ENCODE measurements at places on chromosomes 2 and 18.

- no peak for DNase-seq
These were observed 6.0 kb downstream of the POU3F3 start for GRCh38 chr2:104859766-104860450.

- no peak for DNase-seq
These were observed 250.1 kb upstream of the VRK2 start for GRCh38 chr2:57796527-57796926.

- DNase-seq = no peak
These were observed 2.4 kb downstream of the GAREM1 start for GRCh38 chr18:32468147-32468845.

DNA sequence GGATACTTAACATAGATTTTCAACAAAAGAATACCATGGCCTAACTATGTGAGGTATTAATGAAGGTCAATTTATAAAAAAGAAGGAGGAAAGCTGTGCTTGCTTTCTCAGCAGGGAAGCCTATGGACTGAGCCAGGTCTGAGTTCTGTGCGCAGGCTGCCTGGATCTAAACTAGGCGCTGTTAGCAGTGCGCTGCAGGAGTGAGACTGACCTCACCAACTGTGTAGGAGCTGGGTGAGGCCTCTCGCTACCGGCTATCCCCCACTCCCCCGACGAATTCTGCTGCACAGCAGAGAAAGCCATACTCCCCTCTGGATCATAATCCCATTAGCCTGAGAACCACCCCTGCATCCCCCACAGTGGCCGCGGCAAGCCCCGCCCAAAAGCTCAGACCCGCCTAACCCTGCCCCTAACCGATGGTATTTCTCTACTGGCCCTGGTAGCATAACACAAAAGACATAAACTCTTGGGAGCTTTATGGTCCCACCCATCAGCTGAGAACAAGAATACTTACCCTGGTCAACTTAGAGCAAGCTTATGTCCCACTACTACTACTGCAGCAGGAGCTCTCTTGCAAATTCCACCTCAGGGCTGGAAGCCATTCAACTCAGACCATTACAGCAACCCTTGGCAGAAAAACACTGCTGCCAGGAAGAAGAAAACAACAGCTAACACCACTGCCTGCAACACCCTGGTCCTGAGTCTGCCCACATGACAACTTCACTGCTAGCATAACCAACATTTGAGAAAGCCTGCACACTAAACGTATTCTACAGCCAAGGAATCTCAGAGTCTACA is 28.0 kb downstream of the SULT1C2 start:
- DNase-seq = no peak

DNA sequence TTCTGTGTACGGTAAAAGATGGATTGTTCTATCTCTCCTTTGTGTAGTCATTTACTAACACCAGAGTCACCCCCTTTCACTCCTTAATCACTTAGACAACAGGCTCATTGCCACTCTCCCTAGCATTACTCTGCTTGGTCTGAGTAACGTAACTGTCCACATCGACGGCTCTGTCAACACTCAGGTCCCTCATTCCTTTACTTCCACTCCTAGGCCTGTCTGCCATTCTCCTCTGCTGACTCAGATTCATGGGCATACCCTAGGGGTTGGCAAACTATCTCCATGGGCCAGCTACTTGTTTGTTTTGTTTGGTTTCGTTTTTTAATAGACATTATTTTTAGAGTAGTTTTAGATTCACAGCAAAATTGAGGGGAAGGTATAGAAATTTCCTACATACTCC is 243.9 kb downstream of the NR4A2 start:
- peak; percentile 4 for DNase-seq

DNA sequence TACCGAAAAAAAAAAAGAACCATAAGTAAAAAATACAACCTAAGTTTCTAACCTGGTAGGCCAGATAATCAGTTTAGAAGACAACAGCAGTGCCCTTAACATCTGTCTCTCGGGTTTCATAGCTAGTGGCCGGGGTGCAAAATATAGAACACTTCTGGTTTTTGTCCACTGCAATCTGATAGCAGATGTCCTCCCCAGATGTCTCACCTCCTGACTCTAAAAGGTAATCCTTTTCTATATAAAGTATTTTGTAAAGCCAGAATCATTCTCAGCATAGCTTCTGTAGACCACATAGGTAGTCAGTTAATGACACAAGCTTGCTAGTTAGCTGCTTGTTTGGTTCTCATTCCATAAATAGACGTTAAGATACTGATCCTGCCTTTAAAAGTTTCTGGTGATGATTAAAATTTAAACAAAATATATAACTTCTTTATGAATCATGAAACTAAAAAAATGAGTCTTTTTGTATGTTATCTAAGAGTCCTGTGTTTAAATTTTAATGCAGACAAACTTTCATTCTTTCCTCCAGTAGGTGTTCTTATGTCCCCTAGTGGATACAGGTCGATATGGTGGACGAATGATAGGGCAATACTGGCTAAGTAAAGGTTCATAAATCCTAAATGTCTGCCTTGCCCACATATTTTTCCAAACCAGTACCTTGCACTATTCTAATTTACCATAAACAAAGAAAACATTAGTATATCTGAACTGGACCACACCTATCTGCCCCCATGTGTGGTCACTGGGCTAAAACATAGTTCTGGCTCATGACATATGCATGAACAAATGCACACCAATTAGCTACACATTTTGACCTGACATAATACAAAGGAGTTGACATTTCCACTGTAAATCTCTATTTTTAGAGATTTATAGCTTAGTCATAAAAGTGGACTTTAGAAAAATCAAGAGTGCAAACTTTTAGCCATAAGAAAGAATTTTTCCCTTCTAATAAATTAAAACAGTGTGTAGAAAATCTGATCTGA is 171.0 kb downstream of the SRBD1 start:
- DNase-seq = no peak

- no peak for DNase-seq
These were observed 34.0 kb downstream of the HAT1 start for GRCh38 chr2:171956135-171956825.

DNA sequence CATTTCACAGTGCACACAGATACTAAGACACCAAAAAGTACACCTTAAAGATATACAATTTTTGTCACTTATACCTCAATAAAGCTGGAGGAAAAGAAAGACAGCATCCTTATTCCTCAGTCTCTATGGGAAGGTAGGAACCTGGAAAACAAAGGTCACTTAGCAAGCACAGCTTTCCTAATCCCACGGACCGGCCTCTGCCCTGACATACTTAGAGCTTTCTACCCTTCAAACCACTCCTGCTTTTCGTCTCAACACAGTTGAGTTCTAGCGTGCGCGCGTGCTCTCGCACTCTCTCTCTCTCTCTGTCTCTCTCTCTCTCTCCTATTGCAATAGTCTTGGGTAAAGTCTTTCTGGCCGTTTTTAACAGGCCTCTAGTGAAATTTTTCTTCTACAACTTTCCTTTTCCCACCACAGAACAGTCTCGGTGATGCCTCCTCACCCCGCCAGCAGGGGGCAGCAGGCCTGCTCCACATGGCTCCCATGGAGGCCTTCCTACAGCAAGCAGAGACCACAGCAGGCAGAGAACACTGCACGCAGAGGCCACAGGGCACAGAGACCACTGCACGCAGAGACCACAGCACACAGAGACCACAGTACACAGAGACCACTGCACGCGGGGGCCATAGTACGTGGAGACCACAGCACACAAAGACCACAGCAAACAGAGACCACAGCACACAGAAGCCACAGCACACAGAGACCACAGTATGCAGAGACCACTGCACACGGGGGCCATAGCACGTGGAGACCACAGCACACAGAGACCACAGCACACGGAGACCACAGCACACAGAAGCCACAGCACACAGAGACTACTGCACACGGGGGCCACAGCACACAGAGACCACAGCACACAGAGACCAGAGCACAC is 106.9 kb downstream of the FBXO15 start:
- no peak for DNase-seq

DNA sequence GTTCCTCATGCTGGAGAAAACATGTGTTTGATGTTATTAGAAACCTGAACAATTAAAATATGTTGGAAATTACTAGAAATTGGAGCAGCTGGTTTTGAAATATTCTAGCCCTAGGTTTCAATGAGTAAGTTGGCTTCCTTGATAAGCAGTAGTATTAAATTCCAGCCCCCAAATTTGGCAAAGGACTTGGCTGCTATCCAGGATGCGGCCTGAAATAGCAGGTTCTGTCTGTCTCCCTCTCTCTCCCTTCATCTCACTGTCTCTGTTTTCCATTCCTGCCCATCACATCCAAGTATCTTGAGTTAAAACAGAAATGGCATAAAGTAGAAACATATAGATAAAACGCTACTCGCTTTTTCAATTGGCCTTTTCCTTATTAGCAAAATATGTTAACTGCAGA is 20.9 kb upstream of the GPR45 start:
- no peak for DNase-seq

DNA sequence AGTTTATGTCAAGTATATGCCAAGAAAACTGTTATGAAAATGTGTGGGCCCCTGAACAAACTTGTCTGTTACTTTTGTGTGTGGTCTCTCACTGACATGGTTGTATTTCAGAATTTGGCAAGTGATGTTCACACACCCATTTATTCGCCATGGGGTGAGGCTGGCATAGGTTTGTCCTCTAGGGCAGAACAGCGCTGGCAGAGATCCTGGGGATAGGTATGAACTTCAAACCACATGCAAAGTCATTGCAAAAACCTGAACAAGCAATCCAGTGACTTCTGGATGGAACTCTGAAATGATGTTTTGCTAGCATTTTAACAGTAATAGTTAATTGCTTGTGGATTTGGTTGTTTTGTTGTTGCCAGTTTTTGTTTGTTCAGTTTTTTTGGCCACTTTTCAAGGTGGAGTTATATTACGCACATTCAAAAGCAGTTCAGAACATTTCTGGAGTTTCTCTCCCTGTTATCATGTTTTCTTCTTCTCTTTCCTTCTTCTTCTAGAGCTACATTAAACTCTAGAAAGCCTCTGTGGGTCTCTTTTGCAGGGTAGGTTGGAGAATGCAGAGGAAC is 78.5 kb downstream of the MDH1 start:
- DNase-seq = no peak

DNA sequence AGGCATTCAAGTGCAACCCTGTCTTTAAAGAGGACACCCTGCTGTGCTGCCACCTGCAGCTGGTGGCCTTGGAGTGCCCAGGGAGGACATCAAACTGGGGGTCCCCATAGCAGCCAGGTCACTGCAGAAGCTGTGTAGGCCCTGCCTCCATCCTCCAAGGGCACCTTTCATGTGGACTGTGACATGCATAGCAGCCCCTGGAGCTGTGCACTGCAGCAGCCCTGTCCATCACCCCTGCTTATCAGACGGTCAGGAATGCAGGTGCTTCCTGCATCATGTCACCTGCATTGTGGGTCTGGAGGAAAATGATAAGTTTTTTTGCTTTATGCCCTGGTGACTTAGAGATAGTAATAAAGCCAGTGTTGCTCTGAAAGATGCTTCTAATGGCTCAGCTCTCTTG is 155.7 kb downstream of the DYSF start:
- no peak for DNase-seq

- DNase-seq = no peak
These were observed 301.2 kb downstream of the NCKAP5 start for GRCh38 chr2:133266926-133267590.

GRCh38 chr2:151805961-151806360 is 22.3 kb downstream of the ARL5A start:
- no peak for DNase-seq

- no peak for DNase-seq
These were observed 43.8 kb upstream of the IL1R1 start for GRCh38 chr2:102098756-102099155.

DNA sequence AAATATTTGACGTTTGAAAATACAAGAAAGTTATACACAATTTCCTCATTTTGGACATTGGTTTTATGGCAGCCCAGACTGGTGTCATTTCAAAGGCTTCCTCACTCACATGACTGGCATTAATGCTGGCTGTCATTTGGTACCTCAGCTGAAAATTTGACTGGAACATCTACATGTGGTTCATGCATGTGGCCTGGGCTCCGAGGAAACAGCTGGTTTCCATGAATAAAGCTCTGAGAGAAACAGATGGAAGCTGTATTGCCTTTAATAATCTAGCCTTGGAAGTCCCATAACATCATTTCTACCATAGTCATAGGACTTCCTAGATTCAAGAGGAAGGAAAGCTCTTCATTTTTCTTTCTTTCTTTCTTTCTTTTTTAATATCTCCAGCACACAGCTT is 42.9 kb upstream of the RIT2 start:
- DNase-seq = no peak

GRCh38 chr2:182718459-182718858 is 2.4 kb downstream of the DNAJC10 start:
- no peak for DNase-seq

DNA sequence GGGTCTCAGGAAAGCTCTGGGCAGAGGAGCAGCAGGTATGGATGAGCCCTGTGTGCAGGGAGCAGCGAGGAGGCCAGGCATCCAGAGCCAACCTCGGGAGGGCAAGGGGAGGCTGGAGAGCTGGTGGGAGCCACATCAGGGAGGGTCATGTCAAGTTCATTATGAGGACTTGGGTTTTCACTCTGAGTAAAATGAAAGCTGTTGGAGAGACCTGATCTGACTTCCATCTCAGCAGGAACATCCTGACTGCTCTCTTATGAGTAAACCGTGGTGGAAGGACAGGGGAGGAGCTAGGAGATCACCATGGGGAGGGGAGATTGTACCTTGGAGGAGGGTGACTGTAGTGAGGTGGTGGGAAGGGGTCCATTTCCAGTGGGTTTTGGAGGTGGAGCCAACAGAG is 209.8 kb downstream of the LDLRAD4 start:
- no peak for DNase-seq

DNA sequence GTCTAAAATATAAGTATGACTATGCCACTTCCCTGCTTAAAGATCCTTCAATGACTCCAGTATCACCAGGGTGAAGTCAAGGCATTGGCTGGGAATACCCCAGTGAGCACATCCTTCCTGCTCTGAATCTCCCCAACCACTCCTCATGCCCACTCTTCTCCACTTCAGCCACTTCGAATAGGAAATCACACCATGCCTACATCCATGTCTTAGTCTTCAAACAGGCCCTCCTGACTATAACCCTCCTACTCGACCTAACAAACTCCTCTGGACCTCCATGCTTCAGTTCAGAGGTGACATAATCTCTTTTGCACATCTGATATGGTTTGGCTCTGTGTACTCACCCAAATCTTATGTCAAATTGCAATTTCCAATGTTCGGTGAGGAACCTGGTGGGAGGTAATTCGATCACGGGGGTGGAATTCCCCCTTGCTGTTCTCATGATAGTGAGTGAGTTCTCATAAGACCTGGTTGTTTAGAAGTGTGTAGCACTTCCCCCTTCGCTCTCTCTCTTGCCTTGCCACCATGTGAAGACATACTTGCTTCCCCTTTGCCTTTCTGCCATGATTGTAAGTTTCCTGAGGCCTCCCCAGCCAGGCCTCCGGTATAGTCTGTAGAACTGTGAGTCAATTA is 87.8 kb upstream of the TFCP2L1 start:
- DNase-seq = no peak

- DNase-seq = peak; percentile 67
These were observed 86.5 kb upstream of the SEC11C start for GRCh38 chr18:59052965-59053820.
